Stimulated activated CD8-positive, alpha-beta memory T cell treated with anti-CD3 and anti-CD28 coated beads, Interleukin-2, amount 100 ng/mL, for 48 hours (primary cell): ENCODE measurements at places on chromosomes 2 and 18.

- DNase-seq, result no peak
These were observed 21.5 kb upstream of the BIN1 start for GRCh38 chr2:127128445-127128904.

GRCh38 chr2:164773635-164774034 lies 68.0 kb downstream of the COBLL1 start:
- no peak for DNase-seq

DNA sequence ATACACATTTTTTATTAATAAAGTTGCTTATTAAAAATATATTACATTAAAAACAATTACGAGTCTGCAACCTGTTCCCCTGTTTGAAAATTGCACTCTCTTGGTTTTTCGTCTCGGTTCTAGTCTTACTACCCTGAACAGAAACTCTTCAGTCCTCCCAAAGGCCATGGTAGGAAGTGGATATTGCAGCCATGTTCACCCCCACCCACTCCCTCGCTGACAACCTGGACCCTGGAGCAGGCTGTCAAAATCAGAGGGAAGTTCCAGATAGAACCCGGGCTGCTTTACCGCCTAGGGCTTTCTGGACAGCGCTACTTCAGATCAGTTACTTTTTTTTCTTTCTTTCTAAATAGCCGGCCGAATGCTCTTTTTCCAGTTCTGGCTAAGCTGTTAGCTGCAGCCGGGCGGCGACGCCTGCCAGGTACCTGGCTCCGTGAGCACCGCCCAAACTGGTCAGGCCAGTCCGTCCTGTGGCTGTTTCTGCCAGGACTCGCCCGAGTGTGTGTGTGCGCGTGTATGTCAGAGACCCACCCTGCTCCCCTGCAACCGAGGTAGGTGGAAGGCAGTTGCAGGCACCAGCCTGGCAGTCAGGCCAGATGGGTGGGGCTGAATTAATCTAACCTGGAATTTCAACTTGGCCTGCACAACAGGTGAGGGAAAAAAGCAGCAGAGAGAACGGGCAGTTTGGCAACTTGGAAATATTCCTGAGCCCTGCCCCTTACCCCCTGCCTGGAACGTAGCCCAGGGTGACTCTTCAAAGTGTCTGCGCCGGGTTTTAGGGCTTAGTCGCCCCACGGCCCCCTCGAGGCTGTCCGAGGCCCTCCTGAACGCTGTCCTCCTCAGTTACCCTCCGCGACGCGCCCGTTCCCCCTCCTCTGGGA lies 1.1 kb upstream of the TET3 start:
- DNase-seq, result no peak

DNA sequence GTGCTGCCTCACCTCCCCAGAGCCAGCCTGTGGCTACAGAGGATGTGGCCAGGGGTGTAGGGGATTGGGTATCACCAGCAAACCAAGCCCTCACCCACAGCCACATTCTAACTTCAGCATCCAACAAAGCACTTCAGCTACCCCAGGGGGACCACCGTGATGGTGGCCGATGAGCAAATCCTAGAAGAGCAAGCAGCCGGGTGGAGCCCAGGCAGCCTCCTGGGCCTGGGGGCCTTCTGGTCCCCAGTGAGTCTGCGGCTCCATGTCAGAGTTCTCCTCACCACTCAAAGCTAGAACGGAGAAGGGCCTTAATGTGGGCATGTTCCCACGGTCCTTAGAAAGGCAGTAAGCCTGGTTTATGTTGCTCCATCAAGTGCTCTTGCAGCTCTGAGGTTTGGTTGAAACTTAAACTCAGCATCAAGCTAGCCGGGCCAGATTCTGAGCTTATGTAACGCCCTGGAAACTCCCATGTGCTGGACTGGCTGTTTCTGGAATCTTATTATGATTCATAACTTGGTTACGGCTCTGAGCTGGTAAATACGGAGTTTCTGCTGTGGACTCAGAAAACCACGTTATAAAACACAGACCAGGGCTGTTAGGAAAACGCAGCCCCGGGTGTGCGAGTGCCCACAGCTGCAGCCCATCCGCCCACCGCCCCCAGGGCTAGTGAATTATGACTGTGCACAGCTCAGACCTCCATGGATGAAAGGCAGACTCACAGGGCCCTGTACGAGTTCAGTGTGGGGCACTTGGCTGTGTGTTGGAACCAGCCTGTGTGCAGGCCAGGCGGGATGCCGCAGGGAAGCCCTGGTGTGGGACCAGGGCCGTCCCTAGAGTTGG lies 99.8 kb downstream of the SEPTIN10 start:
- DNase-seq, result peak; percentile 24

DNA sequence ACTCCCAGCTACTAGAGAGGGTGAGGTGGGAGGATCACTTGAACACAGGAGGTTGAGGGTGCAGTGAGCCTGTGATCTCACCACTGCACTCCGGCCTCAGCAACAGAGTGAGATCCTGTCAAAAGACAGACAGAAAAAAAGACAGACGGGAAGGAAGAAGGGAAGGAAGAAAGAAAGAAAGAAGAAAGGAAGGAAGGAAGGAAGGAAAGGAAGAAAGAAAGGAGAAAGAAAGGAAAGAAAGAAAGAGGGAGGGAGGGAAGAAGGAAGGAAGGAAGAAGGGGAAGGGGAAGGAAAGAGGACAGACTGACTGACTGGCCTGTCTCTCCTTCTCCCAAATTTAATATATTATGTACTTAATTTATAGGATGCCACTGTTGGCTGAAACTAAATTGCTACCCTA lies 21.6 kb downstream of the SP9 start:
- no peak for DNase-seq

GRCh38 chr2:61045999-61046398 lies 19.7 kb upstream of the SANBR start:
- no peak for DNase-seq

DNA sequence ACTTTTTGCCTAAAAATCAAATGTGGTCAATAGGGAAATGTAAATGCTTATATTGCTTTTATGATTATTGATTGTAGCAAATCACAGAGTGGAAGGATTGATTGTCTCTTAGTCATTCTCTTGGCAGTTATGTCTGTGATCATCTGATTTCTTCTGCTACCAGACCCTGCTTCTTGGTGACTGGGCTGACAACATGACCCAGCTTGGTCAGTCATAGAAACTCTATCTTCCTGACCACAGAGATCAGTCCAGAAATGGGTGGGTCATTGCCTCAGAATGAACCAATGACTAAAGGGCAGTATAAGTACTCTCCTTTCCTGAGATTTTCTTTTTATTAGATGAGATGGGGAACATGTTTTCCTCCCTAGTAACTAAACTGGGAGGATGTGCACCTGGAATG lies 87.6 kb downstream of the MAIP1 start:
- DNase-seq, result no peak
